ENCODE measurements at places on chromosomes 4 and X. TPM values are rescaled to one million over a fixed set of nuclear protein-coding genes. Genes with fewer than 3 reads are reported as not detected.

Gene TMEM128
- 15.6 TPM for total RNA-seq

Gene DDIT4L
- 7.0 TPM for total RNA-seq

Gene PRRG3
- 2.8 TPM for total RNA-seq

Gene GNRHR
- total RNA-seq, result not detected

Gene PRRG1
- total RNA-seq, result 14.7 TPM

Gene TBX22
- not detected for total RNA-seq

Gene SPACA5
- not detected for total RNA-seq

Gene RTL5
- 12.0 TPM for total RNA-seq

Gene SPARCL1
- 1,668 TPM for total RNA-seq

Gene SPANXD
- not detected for total RNA-seq

Gene ZDHHC15
- 3.1 TPM for total RNA-seq

Gene CT45A1
- total RNA-seq, result not detected

Gene NAT8L
- 0.33 TPM for total RNA-seq

Gene CXCL8
- total RNA-seq, result 12.1 TPM

Gene MPC1L
- not detected for total RNA-seq

Gene NR0B1
- total RNA-seq, result not detected

Gene SLC10A4
- not detected for total RNA-seq

Gene SHISA3
- total RNA-seq, result 2.1 TPM

Gene ALPK1
- total RNA-seq, result 36.7 TPM

Gene DCHS2
- total RNA-seq, result 0.03 TPM

Measured in aorta (tissue), 5 donors.